ENCODE measurements at places on chromosomes 3 and 15.
A peak's percentile ranks its signal among the peaks of the same experiment; 100 is the strongest.

DNA sequence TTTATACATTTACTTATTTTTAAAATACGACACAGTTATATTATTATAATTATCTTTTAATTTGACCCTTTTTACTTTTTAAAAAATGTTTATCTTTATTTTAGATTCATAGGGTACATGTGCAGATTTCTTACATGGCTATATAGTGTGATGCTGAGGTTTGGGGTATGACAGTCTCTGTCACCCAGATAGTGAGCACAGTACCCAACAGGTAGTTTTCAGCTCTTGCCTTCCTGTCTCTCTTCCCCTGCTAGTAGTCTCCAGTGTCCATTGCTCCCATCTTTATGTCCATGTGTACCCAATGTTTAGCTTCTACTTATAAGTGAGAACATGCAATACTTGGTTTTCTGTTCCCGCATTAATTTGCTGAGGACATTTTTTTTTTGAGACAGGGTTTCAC is 21.8 kb upstream of the KCNMB2 start:
- peak; percentile 84 for DNase-seq

DNA sequence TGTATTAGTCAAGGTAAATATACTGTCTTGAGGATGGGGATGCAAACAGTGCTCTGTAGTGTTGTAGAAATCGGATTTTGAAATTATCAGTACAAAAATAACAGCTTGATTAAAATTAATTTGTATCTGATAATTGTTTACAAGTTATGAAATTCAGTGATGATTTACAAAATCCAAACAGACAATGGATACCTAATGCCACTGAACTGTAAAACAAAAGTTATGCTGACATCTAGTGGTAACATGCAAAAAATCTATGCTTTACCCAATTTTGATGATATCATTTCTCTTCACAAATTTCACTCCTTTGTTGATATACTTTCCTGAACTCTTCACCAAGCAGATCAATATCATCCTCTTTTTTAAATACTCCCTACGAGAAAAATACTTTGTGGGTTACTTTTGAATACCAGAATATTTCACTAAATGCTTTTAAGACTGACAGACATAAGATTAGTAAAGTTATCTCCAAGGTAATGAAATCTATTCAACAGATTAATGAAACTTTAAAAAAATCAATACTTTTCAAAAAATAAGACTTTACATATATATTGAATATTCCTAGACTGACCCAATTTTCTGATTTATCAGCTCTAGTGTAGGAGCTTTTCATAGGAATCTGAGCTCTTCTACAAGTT is 36.0 kb downstream of the MNS1 start:
- peak; percentile 73 for DNase-seq

DNA sequence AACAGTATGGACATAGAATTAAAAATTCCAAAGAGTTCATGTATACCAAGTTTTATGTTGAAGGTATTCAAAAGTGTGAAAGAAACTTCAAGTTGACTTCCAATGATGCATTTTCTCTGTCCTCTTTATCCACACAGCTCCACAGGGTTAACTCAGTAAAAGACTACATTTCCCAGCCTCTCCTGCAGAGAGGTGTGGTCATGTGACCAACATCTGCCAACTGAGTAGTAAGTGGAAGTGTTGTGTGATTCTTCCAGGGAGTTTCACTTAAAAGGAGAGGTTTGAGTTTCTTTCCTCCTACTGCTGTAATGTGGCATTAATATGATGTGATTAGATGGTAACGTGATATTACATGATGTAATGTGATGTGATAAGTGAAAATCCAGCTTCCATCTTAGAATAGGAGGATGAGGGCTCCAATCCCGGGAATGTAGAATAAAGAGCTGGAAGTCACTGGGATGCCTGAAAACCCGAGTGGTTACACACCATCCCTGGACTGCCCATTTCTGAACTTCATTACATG is 280.6 kb downstream of the ARRDC4 start:
- no peak for DNase-seq

DNA sequence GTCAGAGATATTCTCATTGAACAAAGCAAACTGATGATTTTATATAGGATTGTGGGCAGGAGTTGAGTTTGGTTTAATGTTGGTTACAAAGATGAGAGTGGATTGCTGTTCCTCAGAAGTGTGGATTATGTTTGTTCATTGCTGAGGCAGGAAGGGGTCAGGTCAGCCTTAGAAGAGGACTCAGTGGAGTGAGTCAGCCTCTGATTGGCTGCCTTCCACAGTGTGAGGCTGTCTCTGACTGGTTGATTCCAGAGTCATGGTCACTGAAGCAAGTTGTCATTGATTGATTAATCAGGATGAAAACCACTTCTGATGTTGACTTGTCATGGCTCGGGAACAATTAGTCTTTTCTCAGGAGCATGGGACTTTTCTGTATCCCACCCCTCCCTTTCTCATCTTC is 36.2 kb downstream of the KBTBD12 start:
- DNase-seq: no peak

GRCh38 chr3:105334138-105334882 is 32.4 kb upstream of the ALCAM start:
- DNase-seq: no peak

DNA sequence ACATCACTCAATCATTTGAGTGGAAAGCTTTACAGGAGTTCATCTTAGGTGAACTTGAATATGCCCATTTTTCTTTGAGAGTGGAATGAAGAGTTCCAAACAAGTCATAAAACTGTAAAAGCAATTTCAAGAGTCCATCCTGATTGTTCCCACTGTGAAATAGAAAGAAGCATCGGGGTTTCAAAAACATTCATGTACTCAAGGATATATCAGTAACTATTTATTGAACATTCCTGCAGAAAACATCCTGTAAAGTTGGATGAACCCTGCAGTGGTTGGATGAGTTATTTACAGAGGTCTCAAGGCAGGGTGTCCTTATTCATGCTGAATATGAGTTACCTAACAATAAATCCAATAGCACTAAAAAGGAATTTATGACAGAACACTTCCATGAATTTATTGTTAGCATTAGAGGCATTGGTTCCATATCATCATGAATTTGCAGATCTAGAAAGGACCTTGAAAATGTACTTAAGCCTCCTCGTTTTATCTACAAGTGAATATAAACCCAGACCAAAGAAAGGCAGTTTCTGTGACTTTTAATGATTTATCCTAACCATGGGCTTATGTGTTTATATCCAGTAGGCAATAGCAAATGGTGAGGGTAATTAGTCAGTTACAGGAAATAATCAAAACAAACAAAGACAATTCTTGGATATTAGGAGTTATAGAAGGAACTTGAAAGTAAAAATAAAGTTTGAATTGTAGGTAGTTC is 361.9 kb upstream of the KCNMB2 start:
- no peak for DNase-seq

DNA sequence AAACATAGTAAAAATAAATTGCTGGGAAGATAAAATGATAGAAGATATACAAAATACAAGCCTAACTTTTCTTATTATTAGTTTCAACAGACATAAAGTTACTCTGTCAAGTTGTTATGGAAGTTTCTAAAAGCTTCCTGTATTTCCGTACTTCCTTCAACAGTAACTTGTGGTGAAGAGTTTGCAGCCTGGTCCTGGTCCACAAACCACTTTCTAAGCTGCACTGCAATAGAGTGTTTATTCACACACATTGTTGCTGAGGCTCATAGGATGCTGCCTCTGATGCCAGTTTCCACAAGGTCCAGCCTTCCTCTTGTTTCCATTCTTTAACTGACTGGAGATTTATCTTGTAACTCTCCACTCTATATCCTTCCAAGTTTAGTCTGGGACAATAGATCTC is 39.4 kb upstream of the KY start:
- no peak for DNase-seq

DNA sequence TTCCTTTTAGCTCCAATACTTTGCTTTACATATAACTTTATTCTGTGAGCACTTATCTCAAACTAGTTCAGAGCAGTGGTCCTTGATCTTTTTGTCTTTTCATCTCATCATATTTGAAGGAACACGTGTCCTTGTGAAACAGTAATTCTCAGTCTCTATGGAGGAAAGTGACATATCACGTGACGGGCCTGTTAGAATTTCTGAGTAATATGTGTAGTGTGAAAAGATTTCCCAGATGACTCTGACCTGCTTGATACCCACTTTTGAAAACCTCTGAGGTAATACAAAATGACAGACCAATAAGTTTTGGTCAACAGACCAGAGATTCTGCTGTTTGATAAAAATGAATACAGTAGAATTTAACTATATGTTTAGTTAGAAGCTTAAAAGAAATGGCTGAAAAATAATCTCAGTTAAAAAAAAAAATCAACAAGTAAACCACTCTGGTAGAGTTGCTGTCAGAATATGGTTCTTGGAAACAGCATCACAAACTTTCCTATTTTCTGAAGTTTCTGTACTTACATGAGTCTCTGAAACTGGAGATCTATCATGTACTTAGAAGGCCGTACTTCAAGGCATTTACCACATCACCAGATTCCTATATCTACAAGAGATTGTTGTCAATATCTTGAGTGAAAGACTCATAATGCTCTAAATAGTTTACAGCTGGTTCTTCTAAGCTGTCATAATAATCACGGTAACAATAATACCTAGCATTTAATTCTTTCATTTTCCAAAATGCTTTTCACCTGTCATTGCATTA is 590.2 kb upstream of the TBL1XR1 start:
- no peak for DNase-seq

GRCh38 chr15:71011503-71012155 is 103.6 kb upstream of the THSD4 start:
- peak; percentile 33 for DNase-seq

DNA sequence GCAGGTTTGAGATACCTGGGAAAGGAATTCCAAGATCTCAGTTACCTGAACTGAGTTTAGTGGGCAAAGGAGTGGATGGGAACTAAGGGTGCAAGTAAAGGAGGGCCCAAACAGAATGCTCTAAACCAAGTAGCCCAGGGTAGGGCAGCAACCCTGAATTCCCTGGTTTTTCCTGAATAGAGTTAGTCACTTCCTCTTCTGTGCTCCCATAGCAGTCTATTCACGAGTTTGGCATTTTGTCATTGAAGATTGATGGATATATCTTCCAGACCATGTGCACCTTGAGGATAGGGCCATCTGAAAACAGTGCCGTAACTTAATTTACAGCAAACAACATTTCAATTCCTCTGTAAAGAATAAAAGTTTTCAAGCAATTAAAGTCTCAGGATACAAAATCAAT is 18.5 kb upstream of the PTX3 start:
- no peak for DNase-seq

DNA sequence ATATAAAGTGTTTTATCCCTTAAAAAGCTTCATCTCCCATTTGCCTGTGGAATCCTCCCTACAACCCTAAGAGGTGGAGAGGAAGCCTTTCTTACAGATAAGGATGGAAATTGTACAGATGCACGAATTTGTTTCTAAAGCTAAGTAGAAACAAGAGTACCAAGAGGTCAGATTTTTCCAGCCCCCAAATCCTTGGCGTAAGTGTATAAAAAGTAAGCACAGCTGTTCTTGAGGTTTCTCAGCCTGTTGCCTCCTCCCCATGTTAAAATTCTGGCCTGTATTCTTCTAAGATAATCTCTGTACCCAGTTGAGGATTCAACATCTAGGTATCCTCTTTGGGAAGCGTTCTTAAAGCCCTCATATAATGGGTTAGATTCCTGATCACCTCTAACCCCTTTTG is 34.9 kb downstream of the RAB7A start:
- no peak for DNase-seq

GRCh38 chr3:46924921-46925584 is 47.5 kb downstream of the PTH1R start:
- DNase-seq: no peak

- no peak for DNase-seq
These were observed 129.3 kb upstream of the UBE2E2 start for GRCh38 chr3:23073724-23074305.

DNA sequence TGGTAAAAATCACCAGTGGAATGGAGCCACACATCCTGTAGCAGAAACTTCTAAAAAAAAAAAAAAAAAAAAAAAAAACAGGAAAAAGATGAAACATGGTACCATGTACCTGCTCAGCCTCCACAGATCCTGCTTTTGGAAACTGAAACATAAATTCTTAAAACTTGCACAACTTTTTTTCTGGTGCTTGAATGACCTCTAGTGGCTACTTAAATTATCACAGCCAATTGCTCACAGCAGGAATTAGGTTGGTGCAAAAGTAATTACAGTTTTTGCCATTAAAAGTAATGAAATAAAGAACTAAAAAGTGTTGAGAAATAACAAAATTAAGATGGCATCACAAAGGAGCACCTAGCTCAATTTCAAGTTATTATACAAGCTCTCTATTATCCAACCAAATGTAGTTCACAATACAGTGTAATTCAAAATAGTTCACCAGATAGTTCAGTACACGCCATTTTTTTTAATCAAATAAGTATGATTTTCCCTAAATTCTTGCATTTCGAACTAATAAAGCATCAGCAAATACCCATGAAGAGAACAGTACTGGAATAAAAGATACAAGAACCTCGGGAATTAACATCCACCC is 80.6 kb downstream of the ULK4 start:
- peak; percentile 18 for DNase-seq

DNA sequence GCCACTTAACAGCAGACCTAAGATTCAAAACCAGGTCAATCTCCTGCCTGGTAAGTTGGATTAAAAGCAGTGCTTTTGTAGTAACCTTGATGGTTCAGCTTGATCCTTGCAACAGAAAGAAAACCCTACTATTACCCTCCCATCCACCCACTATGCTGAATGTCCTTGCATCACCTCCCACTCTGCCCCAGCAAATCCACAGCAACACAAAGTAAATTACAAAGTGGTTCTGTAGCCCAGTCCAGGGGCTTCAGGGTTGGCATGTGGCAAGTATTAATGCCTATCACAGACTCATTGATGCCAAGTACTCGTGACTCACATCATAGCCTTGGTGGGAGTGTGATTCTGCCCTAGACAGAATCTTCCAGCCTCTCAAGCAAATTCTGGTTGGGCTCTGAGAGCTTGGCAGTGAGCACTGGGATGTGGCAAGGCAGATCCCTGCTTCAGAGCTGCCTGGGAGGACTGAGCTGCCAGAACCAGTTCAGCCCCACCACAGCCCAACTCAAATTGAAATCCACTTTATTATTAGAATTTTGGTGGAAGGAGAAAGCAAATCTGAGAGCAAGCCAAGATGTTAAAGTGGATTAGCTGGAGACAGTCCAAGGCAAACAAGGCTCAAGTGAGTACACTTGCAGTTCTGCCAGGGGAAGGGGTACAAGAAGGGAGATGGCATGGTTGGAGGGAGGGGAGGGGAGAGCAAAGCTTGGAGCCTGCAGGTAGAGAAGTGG is 225.8 kb upstream of the UMPS start:
- no peak for DNase-seq

GRCh38 chr15:80567721-80568157 is 127.4 kb upstream of the ABHD17C start:
- DNase-seq: no peak

DNA sequence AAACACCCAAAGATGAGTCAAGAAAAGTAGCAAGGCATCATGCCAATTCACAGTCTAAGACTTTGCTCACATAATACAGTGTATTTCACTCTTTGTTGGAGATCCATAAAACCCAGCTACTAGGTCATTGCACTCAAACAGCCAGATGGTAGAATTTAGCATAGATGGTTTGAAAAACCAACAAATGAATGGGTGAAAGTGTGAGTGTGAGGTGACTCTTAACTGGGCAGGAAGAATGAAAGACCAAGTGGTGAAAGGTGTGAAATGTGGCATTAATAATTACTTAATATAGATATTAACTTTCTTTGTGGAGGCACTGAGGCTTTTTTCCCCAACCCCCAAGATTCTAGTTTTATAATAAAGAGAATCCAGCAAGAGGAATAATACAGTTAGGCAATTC is 159.5 kb downstream of the SQOR start:
- DNase-seq: no peak
